ENCODE measurements at places on chromosomes 2 and 18.
A peak's percentile ranks its signal among the peaks of the same experiment; 100 is the strongest.

GRCh38 chr2:145185696-145186095 is 665.8 kb upstream of the ZEB2 start:
- no peak for DNase-seq

- DNase-seq, result no peak
Observed at GRCh38 chr2:234805836-234806235, 146.0 kb upstream of the SH3BP4 start.

DNA sequence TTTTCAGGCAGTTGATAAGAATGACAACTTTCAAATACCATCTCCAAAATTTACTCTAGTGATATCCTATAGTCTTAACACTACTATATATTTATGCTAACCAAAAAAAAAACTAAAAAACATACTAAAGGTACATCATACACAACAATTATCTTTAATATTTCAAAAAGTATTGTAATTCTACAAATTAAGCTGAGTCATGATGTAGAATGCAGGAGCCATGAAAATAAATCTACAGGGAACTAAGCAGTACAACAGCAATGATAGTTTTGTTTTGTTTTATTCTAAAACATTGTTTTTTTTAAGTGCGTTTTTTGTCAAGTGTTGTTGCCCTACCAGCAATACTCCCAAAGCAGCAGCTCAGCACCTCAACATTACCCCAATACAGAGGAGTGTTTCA is 314.3 kb downstream of the FSIP2 start:
- no peak for DNase-seq

GRCh38 chr18:8359076-8359475 is 250.2 kb upstream of the RAB12 start:
- no peak for DNase-seq

GRCh38 chr18:42182728-42183700 is 228.0 kb downstream of the PIK3C3 start:
- DNase-seq, result peak; percentile 18

- no peak for DNase-seq
Observed at GRCh38 chr2:33498291-33498956, 22.0 kb downstream of the RASGRP3 start.

GRCh38 chr18:6194640-6195039 is 220.1 kb downstream of the L3MBTL4 start:
- DNase-seq, result no peak

- DNase-seq, result peak; percentile 87
Observed at GRCh38 chr2:215579809-215580208, 143.9 kb upstream of the FN1 start.

GRCh38 chr2:3076848-3077642 is 300.6 kb downstream of the EIPR1 start:
- DNase-seq, result no peak

DNA sequence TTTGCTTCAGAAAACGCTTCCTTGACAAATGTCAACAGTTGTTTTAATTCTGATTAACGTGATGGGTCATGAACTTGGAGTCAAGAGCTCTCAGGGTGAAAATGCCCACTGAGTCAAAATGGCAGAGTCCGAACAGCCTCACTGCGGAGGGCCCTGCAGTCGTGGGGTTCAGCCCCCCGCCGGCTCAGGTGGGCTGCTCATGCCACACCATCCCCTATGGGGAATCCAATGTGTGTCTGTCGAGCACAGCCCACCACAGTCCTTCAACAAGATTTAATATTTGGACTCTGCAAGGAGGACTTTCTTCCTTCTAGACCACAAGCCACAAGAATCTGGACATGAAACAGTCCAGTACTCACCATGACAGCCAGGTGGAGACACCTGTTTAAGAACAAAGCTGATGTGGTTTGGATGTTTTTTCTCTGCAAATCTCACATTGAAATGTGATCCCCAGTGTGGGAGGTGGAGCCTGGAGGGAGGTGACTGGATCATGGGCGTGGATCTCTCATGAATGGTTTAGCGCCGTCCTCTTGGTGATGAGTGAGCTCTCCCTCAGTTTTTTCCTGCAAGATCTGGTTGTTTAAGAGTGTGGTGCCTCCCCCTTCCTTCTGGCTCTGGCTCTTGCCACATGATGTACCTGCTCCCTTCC is 201.0 kb downstream of the NDUFA10 start:
- DNase-seq, result peak; percentile 5

- DNase-seq, result no peak
Observed at GRCh38 chr2:207873794-207874193, 104.1 kb upstream of the FZD5 start.

DNA sequence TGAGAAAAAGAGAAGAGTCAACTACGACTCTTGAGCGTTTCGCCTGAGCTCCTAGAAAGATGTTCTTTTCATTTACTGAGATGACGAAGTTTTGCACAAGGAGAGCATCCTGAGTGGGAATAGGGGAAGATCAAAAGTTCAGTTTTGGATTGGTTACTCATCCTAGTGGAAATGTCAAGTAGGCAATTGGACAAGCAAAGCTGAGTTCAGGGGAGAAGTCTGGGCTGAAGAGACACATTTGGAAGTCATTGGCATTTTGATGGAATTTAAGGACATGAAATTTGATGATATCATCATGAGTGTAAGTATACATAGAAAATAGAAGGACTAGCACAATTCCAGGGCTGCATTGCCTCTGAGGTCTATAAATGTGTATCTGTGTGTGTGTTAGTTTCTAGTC is 416.6 kb downstream of the RAD51AP2 start:
- DNase-seq, result peak; percentile 38

- DNase-seq, result peak; percentile 20
Observed at GRCh38 chr2:69345434-69345833, 41.6 kb downstream of the GFPT1 start.

- no peak for DNase-seq
Observed at GRCh38 chr2:100367163-100367562, 44.9 kb upstream of the LONRF2 start.

GRCh38 chr2:101199251-101199791 is 48.1 kb upstream of the TBC1D8 start:
- peak; percentile 67 for DNase-seq

GRCh38 chr2:20404950-20405349 is 41.9 kb upstream of the RHOB start:
- no peak for DNase-seq

DNA sequence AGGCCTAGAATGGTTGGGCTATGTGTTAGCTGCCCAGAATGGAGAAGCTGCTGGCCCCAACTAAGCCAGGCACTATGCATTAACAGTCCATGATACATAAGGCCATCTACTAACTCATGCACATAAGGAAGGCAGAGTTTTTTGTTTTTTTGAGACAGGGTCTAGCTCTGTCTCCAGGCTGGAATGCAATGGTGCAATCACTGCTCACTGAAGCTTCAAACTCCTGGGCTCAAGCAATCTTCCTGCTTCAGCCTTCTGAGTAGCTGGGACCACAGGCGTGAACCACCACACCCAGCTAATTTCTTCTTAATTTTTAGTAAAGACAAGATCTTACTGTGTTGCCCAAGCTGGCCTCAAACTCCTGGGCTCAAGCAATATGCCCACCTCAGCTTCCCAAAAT is 37.6 kb downstream of the GPR45 start:
- DNase-seq, result no peak

GRCh38 chr2:241562269-241562891 is 3.8 kb downstream of the BOK start:
- DNase-seq, result no peak

DNA sequence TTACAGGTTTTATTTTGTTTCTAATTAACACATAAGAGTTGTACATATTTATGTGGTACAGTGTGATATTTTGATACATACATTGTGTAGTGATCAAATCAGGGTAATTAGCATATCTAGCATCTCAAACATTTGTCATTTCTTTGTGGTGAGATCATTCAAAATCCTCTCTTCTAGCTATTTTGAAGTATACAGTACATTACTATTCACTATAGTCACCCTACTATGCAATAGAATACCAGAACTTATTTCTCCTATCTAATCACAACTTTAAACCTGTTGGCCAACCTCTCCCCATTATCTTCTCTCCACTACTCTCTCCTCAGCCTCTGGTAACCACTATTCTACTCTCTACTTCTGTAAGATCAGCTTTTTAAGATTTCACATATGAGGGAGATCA is 325.8 kb downstream of the CYP26B1 start:
- DNase-seq, result no peak

DNA sequence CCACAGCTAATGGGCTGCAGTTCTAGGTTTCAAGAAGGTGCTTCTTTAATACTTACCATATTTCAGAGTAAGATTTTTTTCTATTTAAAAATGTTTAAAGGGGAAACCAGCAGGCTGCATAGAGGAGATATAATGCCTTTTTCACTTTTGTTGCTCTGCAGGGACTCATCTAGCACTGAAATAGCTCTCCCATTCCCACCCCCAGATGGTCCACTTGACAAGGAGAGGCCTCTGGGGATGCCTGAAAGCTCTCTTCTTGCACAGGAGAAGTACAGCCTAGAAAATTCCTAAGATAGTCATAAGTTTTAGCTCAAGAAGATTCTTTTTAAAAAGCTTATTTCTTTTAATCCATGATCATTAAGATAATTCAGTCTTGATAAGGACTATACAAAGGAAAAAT is 126.4 kb downstream of the CDH2 start:
- DNase-seq, result no peak

DNA sequence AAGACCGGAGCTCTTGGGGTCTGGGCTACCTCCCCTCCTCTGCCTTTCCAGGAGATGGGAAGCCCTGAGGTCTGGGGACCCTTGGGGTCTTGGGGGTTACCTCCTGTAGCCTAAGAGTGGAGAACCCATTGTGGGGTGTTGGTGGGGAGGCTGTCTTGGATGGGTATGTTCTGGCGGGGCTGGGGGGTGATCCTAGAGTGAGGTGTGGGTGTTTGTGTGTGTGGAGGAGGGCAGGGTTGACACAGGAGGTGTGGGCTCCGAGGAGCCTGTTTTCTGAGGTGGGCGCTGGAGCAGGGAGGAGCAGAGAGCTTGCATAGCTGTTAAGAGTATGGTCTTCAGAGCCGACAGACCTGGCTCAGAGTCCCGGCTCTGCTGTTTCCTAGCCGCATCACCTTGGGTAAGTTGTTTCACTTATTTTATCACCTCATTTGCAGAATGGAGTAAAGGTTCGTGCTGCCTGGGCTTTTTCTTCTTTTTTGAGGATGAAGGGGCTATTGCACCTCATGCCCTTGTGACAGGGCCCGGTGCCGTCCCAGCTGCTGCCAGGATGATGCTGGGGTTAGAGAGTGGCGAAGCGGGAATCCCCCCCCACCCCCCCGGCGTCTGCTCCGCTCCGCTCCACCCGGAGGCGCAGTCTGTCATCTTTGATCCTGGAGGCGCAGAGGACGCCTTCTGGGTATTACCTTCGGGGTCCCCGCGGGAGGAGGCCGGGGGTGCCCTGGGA is 17.2 kb downstream of the TET3 start:
- DNase-seq, result no peak

GRCh38 chr2:47155091-47155876 is at the start of gene STPG4:
Gene STPG4, minus strand, starts transcription at chr2:47155308. Its CDS starts 57 bp downstream, at chr2:47155251.
- DNase-seq, result no peak

DNA sequence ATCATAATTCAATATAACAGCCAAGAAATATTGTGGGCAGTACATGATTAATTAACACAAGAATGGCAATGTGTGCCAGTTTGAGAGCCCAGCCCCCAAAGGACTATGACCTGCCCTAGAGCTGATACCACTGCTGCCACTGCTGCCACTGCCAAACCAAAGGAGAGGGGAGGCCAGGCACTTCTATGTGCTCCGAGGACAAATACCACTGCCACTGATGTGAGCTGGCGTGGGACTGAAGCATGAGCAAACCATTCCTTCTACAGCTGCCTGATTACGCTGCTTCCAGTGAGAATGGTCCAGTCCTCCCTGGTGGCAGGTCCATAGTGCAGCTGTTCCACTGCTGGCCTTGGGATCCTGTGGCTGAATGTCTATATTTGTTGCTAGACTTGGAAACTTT is 392.2 kb downstream of the CCDC85A start:
- DNase-seq, result no peak

DNA sequence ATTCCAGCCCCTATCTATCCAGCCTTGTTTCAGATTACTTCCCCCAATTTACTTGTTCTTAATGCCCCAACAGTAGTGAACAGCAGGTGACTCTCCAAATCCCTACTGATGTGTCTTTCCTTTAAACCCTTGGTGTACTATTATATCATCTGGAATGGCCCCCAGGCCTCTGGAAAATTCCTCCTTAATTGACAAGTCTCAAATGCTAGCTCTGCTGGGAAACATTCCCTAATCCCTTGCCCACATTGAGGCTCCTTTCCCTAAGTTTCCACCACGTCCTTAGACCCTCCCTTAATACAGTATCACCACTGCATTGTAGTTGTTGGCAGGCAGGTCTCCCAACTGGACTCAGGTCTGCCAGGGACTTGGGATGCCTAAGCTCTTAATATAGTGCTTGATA is 41.0 kb downstream of the MYO3B start:
- no peak for DNase-seq

DNA sequence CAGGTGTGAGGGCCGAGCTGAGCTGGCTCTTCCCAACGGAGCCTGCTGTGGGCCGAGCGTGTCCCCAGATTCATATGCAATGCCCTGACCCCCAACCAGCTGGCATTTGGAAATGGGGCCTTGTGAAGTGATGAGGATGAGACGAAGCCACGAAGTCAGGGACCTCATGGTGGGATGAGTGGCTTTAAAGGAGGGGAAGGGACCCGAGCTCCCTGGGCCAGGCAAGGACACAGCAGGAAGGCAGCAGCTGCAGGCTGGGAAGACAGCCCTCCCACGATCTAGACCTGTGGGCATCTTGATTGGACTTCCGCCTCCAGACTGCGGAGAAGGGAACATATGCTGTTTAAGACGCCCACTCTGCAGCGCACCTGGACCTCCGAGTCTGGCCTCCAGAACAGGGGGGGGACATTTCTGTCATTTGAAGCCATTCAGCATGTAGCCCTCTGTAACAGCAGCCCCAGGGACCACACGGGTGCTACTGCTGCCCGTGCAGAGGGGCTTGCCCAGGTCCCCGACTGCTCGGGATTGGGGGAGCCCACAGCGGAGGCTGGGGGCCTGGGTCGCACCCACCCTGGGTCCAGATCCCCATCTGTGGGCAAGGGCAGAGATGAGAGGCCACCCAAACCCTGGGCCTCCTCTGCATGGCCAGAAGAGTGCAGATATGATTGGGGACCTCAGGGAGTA is 27.2 kb downstream of the KIF1A start:
- no peak for DNase-seq

DNA sequence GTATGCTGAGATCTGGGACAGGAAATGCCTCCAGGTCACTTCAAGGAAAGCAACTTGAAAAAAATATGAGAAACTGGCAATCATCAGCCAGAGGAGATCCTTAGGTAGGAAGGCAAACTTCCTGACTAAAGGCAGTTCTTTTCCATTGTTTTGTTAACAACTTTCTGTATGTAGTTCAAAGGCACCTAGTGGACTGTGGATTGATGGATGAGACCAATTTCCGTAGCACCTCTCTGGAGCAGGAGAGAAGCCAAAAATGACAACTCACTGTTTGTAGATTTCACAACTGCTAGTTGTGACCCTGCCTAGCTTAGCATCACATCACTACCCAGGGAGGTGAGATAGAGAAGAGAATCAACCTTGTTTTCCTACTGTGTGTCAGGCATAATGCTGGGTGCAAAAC is 21.8 kb upstream of the NOSTRIN start:
- no peak for DNase-seq

DNA sequence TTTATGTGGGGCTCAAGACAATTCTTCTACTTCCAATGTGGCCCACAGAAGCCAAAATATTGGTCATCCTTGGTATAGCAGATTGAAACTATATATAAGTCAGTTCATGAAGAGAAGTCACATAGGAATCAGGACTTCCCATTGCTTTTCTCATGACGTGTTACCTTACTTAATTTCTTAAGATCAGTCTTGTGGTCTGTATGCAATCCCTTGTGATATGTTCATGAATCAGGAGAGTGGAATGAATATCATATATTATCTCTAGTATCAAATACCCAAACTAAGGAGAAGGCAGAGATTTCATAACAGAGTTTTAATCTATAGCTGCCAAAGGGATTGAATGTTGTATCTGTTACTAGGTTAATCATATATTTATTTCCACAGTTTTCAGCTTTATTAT is 1390.4 kb downstream of the SUCLG1 start:
- peak; percentile 54 for DNase-seq
